Hepatocyte (in vitro differentiated cells): ENCODE measurements at places on chromosomes 3 and 15.

GRCh38 chr3:38001456-38002081 lies 11.0 kb downstream of the VILL start:
- DNase-seq, result no peak

- no peak for DNase-seq
These were observed 1.6 kb downstream of the FAM131A start for GRCh38 chr3:184339001-184339400.

- DNase-seq, result no peak
These were observed 261.9 kb downstream of the TBL1XR1 start for GRCh38 chr3:176935194-176935888.

DNA sequence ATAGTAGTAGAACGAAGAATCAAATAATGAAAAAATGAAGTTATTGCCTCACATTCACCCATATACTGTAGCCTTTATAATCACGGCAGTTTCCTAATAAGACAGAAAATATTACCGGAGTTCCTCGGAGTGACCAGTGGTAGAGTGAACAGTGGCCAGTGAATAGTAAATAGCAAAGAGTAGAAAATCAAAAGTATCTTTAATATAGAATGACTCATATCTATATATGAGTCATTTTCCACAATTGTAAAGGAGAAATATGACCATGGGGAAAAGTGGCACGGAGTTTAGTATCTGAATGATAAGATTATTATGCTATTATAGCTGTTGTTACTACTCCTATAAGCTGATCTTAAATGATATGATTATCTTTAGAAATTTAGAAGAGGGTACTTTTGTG lies 38.5 kb downstream of the ZBTB20 start:
- no peak for DNase-seq

DNA sequence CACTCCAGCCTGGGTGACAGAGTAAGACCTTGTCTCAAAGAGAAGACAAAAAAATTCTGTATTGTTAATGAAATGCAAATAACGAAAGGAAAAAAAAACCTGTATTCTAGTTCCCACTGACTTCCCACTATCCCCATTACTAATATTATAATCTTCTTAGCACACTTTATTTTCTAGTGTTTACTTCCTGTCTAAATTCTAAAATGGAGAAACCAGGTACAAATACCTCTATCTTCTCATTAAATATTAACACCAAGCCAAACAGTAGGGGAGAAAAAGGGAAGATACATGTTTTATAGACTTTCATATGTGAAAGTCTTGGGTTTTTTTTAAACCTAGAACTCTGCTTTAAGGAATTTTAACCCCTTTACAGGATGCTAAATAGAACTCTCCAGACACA lies 55.3 kb upstream of the PLXND1 start:
- DNase-seq, result no peak
